ENCODE measurements at places on chromosomes 7 and 10.

DNA sequence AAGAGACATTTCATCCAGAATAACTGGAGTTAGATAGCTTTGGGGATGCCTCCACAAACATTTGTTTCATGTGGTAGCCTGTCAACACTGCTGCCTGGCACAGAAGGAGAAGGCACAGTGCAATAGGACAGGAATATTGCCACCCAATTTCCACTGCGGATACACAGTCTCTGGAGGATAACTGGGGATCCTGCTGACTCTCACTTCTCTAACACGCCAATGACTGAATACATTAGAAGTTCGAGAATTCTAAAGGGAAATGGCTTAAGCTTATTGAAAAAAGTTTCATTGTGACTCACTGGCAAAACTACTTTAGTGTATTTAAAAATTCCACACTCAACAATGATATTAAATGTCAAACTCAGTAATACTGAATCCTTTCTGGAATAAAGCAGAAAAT is 12.9 kb downstream of the ARL3 start:
- no peak for DNase-seq

- DNase-seq = peak; percentile 72
Observed at GRCh38 chr10:88879534-88880281, at the start of gene STAMBPL1. TSS of gene STAMBPL1 (plus strand) at chr10:88880245. CDS start at chr10:88901709, 21,464 bp downstream.

- peak; percentile 63 for DNase-seq
Observed at GRCh38 chr10:11874568-11875493, 51.7 kb downstream of the PROSER2 start.

DNA sequence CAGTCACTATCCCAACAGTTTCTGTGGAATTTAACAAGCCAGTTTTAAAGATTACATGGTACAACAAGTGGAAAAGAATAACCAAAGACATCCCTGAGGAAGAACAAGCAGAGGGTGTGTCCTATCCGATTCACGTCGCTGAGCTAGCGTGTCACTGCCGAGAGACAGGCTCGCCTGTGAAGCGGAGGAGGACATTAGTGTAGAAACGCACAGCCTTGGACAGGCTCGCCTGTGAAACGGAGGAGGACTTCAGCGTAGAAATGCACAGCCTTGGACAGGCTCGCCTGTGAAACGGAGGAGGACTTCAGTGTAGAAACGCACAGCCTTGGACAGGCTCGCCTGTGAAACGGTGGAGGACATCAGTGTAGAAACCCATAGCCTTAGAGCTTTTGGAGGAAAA is 52.7 kb upstream of the INPP5A start:
- DNase-seq = no peak

- no peak for DNase-seq
Observed at GRCh38 chr10:49117376-49118070, 2.2 kb upstream of the VSTM4 start.

DNA sequence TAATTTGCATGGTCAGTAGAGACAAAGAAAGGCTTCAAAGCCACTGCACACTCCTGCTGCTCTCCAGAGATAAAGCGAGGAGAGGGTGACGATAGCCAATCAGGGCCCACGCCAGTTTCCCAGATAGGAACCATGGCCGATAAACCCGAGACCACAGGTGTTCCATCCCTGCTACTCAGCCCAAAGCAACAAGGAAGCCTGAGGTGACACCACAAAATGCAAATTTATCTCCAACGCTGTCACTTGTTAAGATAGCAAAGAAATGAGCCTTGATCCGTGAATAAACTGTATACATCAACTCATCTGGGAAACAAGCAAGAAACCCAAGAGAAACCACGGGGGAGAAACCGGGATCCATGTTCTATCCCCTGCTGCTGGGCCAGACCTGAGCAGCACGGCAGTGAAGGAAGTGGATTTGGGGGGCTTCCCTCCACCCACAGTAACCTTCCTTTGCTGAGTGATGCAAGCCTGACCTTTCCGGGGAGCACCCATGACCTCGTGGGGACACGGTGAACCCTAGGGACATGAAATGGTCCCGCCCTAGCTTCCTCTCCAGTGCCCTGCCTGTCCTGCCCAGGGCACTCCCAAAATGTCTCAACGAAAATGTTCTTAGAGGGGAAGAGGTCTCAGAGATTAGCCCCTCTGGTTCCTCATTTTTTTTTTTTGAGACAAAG is 164.6 kb downstream of the PTPRN2 start:
- no peak for DNase-seq

GRCh38 chr7:36972140-36972518 is 247.8 kb upstream of the AOAH start:
- DNase-seq = no peak
